ENCODE measurements at places on chromosomes 3 and 15. TPM values are rescaled to one million over a fixed set of nuclear protein-coding genes. Genes with fewer than 3 reads are reported as not detected.

AP4E1 gene
- total RNA-seq, result 20.6 TPM

MYLK gene
- total RNA-seq, result 290 TPM

HIGD2B gene
- not detected for total RNA-seq

KLF15 gene
- 2.2 TPM for total RNA-seq

PLCB2 gene
- not detected for total RNA-seq

AEN gene
- total RNA-seq, result 33.7 TPM

ITGA11 gene
- 306 TPM for total RNA-seq

LYZL4 gene
- total RNA-seq, result not detected

CPNE9 gene
- not detected for total RNA-seq

B3GALNT1 gene
- 34.0 TPM for total RNA-seq

ZSCAN29 gene
- 21.0 TPM for total RNA-seq

RTP1 gene
- not detected for total RNA-seq

ADGRG7 gene
- total RNA-seq, result not detected

NIPA2 gene
- 62.2 TPM for total RNA-seq

SERINC4 gene
- not detected for total RNA-seq

HEG1 gene
- 128 TPM for total RNA-seq

SKIC8 gene
- 47.2 TPM for total RNA-seq

SNUPN gene
- total RNA-seq, result 35.8 TPM

TM6SF1 gene
- total RNA-seq, result 0.11 TPM

MINAR1 gene
- 1.2 TPM for total RNA-seq

TMC3 gene
- total RNA-seq, result not detected

STRIT1 gene
- total RNA-seq, result not detected

CFAP20DC gene
- 4.2 TPM for total RNA-seq

Data from articular chondrocyte of knee joint (primary cell).